ENCODE measurements at places on chromosomes 3 and 15.

DNA sequence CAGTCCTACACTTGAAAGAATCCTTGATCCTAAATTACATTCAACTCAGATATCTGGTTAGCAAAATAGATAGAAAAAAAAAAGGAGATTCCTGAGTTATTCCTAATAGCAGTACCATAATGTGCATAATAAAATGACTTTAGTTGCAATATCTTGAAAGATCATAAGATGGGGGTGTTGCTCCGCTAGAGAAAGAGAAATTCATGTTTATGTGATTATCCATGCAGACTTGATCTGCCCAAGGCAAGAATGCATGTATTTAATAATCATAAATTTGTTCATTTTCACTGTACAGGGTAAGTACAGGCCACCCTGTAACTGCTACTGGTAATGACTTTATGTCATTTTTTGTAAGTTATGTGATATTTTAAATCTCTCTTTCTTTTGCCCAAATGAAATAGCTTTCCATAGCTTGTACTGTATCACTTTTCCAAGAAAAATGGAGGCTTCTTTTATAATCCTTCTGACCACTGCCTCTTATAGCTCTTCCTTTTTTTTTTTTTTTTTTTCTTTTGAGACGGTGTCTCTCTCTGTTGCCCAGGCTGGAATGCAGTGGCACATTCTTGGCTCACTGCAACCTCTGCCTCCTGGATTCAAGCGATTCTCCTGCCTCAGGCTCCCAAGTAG lies 84.6 kb downstream of the HCN4 start:
- DNase-seq: no peak

DNA sequence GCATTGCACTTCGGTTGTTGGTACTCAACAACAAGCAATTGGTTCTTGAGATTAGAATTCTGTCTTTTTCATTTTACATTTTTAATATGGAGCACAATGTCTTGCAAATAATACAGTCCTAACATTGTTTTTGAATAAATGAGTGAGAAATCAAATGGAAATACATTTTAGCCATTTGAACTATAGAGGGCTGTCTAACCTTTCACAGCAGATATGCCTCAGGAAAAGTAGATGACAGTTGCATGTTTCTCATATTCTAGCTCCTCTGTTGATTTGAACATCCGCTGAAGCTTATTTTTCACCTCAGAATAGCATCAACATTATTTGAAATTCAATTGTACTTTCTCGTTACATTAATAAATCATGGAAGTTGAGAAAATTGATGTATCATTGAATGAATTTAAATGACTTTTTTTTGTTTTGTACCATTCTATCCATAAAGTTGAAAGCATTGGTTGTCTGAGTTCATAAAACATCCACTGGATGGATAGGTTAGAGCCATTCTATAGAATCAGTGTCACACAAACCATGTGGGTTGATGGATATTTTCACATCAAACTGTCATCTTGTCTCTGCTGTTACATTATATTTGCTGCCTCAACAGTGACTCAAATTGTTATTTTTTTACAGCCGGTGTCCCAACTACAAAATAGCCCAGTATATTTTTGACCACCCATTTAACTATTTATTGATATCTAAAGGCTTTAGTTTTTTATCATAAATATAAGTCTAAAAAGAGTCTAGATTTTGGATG lies 928.3 kb downstream of the NSUN3 start:
- no peak for DNase-seq

GRCh38 chr3:39000008-39000450 lies 51.7 kb downstream of the SCN11A start:
- no peak for DNase-seq

DNA sequence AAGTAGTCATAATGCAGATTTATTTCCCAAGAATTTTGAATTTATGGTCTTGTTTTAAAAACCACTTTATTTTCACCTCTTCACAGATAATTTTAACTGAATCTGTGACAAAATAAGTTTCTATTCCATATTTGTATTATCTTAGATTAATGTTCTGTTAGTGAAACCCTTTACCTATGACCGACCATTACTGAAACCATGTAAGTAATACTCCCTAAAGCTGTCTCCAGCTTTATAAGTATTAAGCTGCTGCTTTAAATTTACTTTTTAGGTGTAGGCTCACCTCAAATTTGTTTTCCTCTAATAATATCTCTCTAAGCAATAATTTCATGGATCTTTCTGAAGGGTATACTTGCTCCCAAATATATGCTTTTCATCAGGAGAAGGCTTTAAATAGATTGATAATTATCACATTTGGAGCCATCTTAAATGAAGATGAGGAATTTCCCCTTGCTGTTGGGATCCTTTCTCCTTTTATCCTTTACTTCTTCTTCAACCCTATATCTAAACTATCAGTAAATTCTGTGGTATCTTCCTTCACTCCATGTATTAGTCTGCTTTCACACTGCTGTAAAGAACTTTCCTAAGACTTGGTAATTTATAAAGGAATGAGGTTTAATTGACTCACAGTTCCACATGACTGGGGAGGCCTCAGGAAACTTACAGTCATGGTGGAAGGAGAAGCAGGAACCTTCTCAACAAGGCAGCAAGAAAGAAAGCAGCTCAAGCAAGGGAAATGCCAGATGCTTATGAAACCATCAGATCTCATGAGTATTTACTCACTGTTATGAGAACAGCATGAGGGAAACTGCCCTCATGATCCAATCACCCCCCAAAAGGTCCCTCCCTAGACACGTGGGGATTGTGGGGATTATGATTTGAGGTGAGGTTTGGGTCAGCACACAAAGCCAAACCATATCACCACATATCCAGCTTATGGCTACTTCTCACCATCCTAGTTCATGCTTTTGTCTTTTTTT lies 92.3 kb upstream of the P2RY1 start:
- DNase-seq: no peak

- no peak for DNase-seq
Observed at GRCh38 chr3:123491966-123492587, 43.2 kb upstream of the ADCY5 start.

- DNase-seq: no peak
Observed at GRCh38 chr3:70608434-70608833, 296.0 kb upstream of the MDFIC2 start.

GRCh38 chr15:77464129-77464865 lies 43.6 kb downstream of the HMG20A start:
- DNase-seq: no peak

DNA sequence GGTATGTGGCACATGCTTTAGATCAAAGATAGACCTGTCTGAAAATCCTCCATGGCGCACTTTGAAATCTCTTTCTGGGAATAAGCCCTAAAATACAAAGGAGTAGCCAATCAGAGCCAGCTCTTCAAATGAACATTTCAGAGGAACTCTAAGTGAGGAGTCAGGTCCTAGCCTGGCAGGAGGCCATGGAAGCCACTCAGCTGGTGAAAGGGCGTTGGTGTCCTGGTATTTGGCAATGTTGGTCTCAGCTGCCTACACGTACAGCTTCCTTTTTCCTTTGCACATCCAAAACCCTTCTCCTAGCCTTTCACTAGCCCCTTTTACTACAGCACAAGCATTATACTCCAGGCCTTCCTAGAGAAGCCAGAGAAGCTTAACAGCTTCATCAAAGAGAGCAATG lies 5.5 kb downstream of the WDR73 start:
- no peak for DNase-seq

DNA sequence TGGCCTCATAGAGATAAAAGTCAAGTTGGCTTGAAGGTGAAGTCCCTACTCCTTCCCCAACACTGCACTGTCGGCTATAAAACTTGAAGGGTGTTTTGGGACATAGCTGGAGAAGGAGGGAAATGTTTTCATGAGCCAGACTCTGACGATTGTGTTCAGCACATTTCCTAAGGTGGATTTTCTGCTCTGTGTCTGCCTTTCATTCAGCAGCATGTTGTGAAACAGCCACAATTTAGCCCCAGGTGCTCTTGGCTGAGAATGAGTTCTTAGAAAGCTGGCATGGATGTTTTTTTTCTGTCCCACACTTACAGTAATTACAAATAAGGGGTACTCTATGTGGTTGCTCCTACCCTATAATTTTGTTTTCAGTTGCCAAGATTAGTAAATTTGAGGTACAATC lies 492.4 kb downstream of the MCTP2 start:
- DNase-seq: no peak

GRCh38 chr3:70383360-70383831 lies 71.0 kb upstream of the MDFIC2 start:
- DNase-seq: no peak

DNA sequence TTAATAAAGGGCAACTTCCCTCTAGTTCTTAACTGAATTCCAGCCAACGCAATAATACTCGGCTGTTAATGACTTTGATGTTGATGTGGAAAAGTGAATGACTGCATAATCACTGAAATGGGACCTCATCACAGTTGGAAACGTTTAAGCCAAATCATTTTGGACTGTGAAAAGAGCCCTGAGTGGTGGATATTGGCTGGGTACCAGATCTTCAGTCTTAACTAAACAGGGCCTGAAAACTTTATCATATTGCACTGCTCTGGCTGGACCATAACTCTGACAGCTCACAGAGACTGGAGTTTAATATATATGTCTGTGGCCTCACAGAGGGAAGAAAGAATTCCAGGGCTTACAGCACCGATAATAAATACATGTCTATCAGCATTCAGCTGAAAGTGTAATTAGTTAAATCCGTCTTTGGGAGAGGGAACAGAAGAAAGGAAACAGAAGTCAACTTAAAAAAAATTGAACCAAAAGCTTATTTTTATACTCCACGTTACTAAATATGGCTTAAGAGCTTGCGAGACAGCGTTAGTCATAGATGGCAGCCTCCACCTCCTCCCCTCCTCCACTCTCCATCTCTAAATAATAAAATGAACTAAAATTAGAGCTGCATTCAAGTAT lies 222.3 kb upstream of the CDIN1 start:
- no peak for DNase-seq

DNA sequence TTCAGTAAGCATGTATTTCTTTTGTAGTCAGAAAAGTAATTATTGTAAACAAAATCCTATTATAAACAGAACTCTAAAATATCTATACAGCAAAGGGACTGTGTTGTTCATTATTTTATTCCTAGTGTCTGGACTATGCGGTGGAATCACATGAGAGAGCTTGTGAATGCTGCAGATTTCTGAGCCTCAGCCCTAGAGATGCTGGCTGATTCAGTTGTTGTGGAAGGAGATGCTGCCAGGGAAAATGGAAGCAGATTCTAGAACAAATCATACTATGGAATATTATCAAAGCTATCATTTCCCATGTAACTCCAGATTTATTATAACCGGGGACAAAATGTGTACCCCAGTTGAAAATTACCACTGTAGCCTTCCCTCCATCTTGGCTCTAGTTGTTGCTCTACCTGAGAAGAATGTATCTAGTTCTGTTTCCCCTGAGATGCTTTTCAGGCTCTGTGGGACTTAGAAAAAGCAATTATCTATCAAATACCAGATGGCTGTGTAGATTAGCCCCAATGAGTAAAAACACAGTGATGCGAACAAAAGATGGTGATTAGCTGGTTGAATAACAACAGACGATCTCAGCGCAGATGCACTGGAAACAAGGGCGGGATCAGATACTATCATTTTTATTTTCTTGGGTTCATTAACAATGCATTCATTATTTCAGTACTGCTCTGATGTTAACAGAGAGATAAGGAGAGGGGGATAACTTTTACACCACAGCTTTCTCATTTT lies 131.3 kb downstream of the TMEM108 start:
- DNase-seq: no peak

DNA sequence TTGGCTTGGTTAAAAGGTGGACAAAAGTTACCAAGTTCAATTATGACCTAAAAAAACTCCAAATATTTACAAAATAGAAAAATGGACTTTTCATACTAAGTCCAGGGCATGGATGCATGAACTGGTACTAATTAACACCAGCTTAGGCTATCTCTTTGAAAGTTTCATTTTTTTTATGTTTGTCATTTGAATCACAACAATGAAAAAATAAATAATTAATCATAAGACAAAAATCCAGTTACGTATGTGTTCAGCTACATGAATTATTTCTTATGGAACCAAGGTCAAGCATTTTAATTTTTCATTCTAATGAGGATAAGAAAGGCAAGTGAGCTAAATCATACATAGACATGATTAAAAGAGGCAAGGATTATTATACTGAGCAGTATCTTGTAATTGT lies 23.7 kb upstream of the STRIT1 start:
- DNase-seq: no peak

DNA sequence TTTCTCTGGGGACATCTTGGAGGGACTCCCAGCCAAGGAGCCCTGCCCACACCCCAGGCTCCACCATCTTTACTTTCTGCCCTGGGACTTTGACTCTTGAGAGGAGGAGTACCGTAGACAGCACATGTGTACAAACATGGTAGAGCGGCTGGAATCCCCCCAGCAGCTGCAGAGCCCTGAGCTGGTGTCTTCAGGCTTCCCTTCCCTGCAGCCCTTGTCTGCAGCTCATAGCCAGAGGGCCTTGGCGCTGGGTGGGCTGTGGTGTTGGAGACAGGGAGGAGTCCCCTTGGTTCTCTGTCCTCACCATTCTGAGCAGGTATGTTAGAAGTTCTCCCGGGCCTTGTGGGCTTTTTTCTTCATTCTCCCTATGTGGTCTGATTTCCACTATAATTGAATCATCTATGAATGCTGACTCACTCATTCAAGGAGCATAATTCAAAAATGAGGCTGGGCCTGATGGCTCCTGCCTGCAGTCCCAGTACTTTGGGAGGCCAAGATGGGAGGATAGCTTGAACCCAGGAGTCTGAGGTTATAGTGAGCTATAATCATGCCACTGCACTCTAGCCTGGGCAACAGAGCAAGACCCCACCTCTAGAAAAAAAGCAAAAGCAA lies 97.8 kb upstream of the MEF2A start:
- DNase-seq: no peak

DNA sequence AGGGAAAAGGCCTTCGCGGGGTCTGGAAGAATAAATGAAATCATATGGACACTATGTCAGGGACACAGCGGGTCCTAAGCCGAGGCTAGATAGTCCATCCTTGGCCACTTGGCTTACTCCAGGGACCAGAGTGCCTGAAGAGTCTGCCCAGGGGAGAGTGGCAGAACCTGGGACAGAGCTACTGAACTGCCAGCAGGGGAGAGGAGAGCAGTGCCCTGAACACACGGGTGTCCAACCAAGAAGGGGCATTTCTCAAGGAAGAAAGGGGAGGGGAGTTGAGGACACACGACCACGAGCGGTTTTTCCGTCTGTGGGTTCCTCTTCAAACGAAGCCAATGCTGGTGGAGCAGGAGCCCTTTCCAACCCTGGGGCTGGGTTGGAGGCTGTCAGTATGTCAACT lies 1.0 kb downstream of the ACAN start:
- DNase-seq: no peak

GRCh38 chr3:11220230-11220629 lies 52.0 kb upstream of the ATG7 start:
- DNase-seq: no peak

DNA sequence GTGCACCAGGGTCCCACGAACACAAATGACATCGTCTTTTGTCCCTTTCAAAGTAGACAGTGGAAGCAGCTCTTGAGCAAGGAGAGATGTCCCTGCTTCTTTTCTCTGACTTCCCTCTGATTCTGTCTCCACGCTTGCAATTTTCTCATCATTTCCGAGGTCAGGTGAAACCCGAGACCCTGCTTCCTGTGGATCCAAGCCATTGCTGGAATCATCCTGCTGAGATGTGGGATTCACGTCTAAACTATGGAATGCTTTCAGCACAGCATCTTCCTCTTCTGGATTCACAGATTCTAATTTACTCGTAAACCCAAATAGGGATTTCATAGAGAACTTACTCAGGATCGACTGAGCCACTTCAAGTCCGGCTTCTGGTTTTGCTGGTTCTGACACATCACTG lies 127.1 kb downstream of the FMN1 start:
- DNase-seq: no peak

All from vagina (tissue), 2 donors.